ENCODE measurements at places on chromosomes 5 and 9.

DNA sequence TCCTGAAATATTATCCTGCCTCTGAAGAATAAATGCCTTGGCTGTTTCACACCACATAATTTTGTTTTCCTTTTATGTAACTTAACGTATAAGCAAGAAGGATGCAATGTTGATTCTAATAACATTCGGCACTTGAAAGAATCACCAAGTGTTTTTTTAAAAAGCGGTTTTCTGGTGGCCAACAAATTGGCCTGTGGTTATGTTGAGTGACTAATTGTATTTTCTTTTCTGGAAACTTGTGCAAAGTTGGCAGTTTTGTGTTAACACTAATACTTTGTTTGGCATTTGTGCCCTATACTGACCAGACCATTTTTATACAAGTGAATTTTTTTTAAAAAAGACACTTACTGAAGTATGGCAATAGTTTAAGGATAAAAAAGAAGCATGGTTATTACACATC, 452.7 kb downstream of the BNC2 start:
- DNase-seq = no peak

DNA sequence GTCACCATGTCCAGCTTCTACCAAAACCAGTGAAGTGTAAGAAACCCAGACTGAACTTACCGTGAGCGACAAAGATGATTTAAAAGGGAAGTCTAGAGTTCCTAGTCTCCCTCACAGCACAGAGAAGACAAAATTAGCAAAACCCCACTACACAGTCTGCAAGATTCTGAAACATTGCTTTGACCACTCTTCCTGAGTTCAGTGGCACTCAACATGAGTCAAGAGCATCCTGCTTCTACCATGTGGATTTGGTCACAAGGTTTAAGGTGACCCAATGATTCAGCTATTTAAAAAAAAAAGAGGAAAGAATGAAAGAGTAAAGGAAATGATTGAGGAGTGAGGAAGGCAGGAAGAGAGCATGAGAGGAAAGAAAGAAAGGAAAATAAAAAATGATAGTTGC, 19.8 kb downstream of the IL7R start:
- no peak for DNase-seq

DNA sequence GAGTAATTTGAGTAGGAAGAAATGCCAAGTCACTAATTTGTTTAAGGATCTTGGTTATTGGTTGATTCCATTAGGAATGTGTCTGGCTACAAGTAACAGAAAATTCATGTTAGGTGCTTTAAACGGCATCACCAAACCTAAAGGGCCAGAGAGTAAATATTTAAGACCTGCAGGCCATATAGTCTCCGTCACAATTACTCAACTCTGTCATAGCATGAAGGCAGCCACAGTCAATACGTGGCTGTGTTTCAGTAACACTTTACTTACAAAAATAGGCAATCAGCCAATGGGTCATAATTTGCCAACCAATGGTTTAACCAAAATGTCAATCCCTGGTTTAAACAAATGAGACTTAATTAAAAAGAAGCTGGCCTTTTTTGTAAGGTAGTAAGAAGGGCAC, 98.5 kb downstream of the ARL15 start:
- DNase-seq = no peak

- peak; percentile 52 for DNase-seq
Measured at GRCh38 chr5:35089334-35090314, 41.9 kb upstream of the AGXT2 start.

DNA sequence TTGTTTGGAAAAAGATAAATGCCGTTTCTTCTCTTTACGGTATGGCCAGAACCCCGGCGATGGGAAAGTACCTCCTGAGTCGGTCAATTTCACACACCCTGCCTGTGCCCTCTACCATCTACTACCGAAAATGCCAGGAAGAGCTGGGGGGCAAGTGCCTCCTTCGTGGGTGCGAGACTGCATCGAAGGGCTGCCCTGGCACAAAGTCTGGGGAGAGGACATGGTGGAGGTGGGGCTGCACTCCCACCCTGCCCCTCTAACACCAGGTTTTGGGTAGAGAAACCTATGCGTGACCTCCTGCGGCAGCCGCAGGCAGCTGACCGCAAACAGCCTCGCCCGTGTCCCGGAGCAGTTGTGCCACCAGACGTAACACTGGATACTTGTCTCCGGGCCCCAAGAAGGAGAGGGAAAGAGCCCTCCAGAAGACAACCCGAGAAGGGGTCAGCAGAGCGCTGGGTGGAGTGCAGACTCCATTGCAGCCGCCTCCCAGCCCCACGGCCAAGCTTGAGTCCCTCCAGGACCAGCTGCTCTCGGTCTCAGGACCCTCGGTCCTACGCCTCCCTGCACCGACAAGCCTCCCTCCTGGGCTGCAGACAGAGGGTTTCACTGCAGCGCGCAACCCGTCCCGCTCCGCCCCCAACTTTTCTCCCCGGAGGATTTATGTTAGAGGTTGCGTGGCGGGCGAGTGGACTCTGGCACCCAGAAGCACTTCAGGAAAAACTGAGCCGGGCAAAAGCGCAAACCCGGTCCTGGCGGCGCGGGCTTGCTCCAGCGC, 823 bp upstream of the PRDM6 start:
- DNase-seq = peak; percentile 51

- peak; percentile 7 for DNase-seq
Measured at GRCh38 chr5:56763711-56764466, 51.5 kb upstream of the MAP3K1 start.

GRCh38 chr5:99349787-99350186, 421.0 kb upstream of the CHD1 start:
- no peak for DNase-seq

DNA sequence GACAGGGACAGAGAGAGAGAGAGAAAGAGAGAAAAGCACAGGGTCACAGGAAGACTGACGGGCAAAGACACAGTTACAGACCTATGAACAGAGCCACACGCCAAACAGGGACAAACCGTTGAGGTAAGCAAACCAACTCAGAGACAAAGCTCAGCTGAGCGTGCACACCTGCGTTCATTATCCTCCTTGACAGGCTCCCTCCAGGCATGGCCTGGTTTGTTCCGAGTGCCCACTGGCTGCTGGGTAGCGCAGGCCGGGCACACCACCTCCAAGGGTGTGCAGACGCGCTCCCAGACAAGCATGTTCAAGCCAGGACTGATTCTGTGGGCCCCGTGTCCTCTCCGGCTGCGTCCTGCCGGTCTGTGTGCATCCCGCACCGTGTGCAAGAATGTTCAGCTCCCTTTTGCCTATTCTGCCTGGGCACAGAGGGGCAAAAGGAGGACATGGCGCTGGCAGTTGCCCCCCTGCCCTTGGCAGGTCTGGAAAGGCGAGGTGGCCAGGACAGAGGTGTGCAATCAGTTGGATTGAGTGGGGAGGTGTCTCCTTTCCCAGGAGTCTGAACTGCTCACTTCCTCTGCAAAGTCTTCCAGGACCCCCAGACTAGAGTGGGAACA, 467 bp upstream of the SMIM32 start:
- no peak for DNase-seq

GRCh38 chr9:69147041-69147834, 26.8 kb upstream of the TJP2 start:
- no peak for DNase-seq

GRCh38 chr9:137281345-137282116, 4.0 kb downstream of the TOR4A start:
- peak; percentile 63 for DNase-seq

DNA sequence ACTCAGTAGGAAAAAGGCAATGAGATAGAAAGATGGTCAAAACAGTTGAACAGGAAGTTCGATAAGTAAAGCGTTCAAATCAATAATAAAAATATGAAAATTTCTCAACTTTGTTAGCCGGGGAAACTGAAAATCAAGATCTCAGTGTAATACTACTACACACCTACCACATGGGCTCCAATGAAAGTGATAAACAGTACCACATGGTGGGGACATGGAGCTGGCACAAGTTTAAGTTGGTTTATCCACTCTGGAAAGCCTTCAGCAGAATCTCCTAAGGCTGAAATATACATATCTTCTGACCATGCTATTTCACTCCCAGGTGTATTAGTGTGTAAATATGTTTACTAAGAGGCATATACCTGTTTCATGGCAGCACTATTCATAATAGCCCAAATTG, 126.8 kb downstream of the NXNL2 start:
- no peak for DNase-seq

DNA sequence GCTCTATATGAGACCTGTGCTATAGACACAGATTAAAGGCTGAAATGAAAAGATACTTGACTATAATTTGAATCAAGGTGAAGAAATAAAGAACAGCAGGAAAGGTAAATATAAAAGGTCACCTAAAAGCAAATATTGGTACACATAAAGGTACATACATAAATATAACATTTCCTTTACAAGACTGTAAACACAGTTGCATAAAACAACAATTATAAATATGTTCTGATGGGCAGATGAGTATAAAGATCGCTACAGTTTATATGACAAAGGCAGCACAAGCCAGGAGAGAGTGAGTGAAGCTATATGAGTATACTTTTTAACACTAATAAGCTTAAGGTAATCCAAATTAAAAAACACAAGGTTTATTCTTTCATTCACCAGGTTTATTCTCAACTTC, 114.5 kb downstream of the OXCT1 start:
- DNase-seq = no peak

- DNase-seq = no peak
Measured at GRCh38 chr5:137096149-137097103, 402.7 kb downstream of the SPOCK1 start.

DNA sequence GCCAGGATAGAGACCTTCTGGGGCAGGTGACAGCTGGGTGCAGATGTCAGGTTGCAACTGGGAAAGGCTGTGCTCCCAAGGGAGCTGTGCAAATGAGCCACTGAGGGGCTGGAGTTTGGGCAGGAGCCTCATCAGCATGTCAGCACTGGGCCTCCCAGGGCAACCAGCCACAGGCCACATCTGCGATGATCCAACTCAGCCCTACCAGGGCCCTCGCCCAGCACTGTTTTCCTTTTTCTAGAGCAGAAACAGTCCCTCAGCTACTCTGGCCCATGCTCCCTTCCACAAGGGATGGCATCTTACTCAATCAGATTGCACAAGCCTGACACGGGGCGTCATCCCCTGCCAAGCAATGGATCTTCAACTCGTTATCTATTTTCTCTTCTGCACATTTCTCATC, 24.8 kb downstream of the NIPAL4 start:
- DNase-seq = no peak

GRCh38 chr9:29241320-29241719, 1668.0 kb upstream of the C9orf72 start:
- no peak for DNase-seq

DNA sequence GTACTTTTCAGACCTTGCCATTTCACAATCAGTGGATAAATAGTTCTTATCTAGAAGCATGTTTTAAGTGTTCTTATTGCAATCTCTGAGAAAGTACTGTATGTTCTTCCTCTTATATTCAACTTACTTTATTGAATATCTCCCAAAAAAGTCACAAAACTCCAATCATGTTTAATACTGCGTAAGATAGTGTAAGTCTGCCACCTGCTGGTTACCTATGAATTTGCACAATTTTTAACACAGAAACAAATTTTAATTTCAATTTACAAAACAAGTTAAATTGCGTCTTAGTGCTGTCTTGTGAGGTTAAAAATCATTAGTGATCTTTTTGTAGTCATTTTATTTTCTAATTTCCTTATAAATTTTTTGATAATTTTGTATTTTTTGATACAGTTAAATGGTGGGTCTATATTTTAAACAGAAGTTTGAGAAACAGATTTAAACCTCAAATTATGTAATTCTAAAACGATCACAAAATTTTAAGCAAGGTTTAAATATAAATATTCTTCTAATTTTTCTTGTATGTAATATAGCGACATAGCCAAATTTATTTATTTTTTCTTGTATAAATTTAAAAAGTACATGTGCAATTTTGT, 115.8 kb downstream of the EMB start:
- DNase-seq = peak; percentile 2

GRCh38 chr5:10337107-10337506, 16.4 kb upstream of the MARCHF6 start:
- no peak for DNase-seq

DNA sequence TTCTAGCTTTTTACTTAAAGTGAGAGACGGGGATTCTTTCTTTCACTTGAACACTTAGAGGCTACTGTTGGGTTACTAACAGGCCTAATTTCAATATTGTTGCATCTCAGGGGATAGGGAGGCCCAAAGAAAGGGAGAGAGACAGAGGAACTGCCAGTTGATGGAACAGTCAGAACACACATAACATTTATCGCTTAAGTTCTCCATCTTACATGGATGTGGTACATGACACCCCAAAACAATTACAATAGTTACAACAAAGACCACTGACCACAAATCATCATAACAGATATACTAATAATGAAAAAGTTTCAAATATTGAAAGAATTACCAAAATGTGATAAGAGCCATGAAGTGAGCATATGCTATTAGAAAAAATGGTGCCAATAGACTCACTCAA, 4.3 kb upstream of the RIC1 start:
- DNase-seq = no peak

DNA sequence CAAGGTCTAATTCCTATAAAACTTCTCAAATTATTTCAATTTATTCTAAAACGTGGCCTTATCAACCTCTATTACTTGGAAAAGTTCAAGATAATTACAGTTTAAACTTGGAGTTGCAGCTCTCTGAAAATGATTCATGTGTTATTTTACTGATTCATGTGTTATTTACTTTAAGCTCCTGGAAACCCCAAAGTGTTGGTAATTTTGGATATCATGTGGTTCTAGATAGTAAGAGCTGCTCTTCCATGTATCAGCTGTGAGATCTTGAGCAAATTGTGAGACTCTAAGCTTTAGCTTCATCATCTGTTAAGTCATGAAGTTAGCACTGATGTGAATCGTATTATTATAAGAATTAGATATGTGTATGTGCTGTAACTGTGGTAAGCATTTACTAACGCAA, 749.2 kb downstream of the TLE4 start:
- DNase-seq = no peak

DNA sequence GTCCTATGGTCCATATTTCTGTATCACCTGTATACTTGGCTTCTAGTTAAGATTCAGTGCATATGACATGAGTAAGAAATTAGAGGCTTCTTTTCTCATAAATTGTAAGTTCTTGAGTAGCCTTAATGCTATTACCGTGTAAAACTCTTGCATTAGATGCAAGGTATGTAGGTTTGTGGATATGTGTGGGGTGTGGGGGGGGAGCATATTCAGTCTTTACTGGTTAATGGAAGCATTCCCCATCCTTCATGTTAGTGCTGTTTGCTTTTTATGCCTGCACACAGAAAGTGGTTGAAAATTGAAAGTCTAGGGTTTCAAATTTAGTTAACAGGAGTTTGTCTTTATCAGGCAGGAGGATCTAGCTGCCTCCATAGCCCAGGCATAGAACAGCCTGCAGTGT, 16.1 kb downstream of the RAI14 start:
- DNase-seq = no peak

DNA sequence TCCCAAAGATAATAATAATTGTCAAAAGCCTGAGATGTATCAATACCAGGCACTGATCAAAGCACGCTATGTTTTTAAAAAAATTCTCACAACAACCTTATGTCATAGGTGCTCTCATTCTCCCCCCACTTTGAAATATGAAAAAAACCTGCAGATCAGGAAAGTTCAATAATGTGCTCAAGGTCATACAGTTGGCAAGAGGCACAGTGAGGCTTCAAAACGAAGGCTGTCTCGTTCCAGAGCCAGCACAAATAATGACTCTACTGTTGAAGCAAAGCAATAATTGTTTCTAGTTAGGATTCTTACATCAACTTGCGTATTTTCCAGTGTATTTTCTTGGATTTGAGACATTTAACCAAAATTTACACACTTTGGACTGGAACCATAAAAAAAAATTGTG, 88.3 kb downstream of the RAB3C start:
- no peak for DNase-seq

All from nephron progenitor cell (in vitro differentiated cells).